ENCODE measurements at places on chromosomes 5 and 9.

DNA sequence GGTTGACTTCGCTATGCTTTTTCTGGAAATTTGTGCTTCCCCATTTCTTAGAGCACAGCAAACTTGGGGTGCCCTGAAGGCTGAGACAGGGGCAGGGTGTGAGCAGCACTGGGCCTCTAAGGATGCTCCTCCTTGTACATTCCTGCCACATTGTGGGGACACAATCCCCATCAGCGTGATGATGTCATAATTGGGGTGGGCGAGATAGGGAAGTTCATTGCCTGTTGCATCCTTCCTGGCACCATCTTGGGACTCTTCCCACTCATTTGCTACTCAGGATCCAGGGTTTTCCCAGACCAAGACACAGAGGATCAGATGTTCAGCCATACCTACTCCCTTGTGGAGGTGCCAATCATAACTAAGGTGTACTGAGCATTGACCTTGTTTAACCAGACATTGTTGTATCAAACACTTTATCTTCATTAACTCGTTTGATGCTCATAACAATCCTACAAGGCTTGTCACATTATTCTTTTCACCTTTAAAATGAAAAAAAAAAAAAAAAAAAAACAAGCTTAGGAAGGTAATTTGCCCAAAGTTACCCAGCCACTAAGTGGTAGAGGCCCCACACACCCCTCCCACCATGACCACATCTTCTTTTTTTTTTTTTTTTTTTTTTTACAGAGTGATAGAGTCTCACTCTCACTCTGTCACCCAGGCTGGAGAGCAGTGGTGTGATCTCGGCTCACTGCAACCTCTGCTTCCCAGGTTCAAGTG lies 87.6 kb downstream of the UGCG start:
- no peak for DNase-seq

- DNase-seq = no peak
Measured at GRCh38 chr9:14027116-14027800, 286.7 kb downstream of the NFIB start.

- DNase-seq = no peak
Measured at GRCh38 chr9:128208946-128209669, 5.9 kb downstream of the DNM1 start.

GRCh38 chr5:123265551-123265950 lies 157.7 kb downstream of the CEP120 start:
- no peak for DNase-seq

GRCh38 chr5:82605441-82605973 lies 327.4 kb upstream of the RPS23 start:
- no peak for DNase-seq

- DNase-seq = no peak
Measured at GRCh38 chr9:78713614-78714405, 416.9 kb downstream of the PSAT1 start.

DNA sequence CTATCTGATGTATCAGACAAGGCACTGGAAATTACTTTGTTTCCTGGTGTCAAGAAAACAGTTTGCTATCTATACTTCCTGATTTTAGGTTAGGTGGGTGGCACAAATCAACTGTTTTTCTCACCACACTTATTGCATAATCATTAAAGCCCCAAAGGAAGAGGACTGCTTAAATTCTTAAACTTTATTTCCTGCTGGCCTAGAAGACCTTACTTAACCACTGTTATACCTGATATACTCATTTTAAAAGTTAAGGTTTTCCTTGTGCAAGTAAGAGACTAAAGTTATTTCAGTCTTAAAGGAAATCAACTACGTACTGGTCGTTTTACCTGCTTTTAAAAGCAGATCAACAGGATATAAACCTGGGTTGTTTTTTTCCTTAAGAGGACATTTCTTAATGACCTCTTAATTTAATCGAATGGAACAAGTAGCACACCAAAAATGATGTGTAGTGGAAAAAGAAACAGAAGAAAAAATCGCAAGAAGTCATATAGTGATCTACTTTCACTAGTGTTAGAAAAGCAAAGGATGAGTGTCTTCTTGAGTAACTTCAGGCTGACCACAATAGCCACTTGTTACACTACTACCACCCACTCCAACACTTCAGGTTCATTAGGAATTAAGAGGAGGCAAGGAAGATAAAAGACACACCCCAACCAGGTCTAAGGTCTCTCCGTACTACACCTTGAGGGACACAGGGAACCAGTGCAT lies 974 bp downstream of the CLINT1 start:
- no peak for DNase-seq

GRCh38 chr5:131810510-131811249 lies 13.9 kb upstream of the FNIP1 start:
- no peak for DNase-seq

- no peak for DNase-seq
Measured at GRCh38 chr5:172544371-172545095, 90.2 kb upstream of the SH3PXD2B start.

- DNase-seq = no peak
Measured at GRCh38 chr5:63919763-63920478, 42.3 kb downstream of the HTR1A start.

GRCh38 chr9:85914108-85914507 lies 26.8 kb upstream of the NAA35 start:
- DNase-seq = no peak

DNA sequence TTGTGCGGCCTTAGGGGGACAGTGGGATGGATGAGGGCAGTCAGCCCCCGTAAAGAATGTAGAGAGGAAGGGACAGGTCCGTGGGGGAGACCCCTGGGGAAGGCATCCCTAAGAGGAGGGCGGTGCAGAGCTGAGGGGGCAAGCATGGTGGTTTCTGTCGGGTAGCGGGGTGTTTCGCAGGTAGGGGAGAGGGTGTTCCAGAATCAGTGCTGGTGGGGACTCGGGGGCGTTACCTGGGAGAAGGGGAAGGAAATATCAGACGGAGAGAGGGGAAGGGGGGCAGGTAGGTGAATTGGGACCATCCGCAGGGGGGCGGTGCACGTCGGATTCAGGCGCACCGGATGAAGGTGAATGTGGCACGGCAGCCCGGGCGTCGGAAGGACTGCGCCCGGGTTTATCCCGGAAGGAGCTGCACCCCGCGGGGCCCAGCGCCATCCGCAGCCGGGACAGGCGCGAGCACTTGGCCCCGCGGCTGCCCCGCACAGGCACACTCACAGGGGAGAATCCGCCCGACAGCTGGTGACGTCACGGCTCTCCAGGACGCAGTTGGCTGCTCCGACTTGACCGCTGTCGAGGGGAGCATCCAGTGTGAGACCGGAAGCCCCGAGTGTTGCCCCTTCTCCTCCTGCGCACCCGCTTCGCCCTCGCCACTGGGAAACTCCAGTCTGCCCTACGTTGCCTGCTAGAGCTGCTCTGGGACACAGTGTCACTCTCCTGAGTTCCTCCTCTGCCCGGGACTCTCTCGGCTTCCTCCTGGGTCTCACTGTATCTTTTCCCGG lies 1.3 kb downstream of the CD72 start:
- DNase-seq = no peak

DNA sequence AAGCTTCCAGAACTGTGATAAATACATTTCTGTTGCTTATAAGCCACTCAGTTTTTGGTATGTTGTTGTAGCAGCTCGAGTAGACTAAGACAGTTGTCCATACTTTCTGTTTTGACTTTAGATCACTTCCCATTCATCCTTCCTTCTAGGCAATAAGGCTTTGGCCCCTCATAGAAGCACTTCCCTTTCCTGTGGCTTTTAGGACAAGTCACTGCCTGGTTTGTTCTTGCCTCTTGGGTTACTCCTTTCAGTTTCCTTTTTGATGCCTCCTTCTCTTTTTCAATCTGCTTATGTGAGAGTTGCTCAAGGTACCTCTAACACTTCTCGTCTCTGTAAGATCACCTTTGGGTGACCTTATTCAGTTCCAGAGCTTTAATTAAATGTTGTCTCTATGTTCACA lies 72.4 kb upstream of the NTRK2 start:
- DNase-seq = no peak

- no peak for DNase-seq
Measured at GRCh38 chr5:103502662-103503061, 59.9 kb downstream of the NUDT12 start.

GRCh38 chr5:52856564-52856963 lies 68.8 kb downstream of the ITGA1 start:
- no peak for DNase-seq

GRCh38 chr9:89798547-89799120 lies 193.8 kb downstream of the GADD45G start:
- DNase-seq = no peak

DNA sequence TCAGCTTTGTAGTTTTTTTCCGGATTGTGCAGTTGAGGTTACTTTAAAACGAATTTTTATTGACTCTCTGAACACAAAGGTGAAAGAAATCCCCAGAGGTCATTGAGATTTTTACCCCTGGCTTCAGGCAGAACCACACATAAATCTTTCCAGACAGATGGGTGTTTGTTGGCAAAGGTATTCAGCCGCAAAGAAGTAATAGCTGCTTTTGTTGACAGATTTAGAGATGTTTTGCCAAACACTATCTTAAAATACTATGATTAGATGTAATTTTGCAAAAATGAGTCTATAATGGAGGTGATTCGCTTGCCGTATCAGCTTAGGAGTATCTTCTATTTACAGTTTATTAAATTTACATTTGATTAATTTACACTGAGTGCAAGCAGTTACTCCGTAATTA lies 418.3 kb upstream of the CLINT1 start:
- no peak for DNase-seq

DNA sequence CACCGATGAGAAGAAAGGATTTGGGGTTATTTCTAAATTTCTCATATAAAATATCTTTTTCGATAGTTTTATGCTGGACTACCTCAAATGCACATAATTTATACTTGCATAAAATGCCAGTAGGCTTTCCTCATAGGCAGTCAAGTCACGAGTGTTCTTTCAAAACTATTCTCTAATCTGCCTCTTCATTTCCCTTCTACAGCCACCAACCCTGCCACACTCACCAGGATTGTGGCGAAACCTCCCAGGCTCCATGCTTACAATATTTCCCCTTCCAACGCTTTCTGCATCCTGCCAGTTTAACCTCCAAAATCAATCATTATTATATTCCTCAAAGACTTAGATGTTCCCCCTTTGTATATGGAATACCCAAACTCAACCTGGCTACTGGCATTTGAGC lies 65.4 kb downstream of the FRMD3 start:
- DNase-seq = no peak

GRCh38 chr9:84671586-84672521 lies 2.3 kb downstream of the NTRK2 start:
- DNase-seq = peak; percentile 25

GRCh38 chr9:117644133-117644931 lies 59.9 kb upstream of the TLR4 start:
- peak; percentile 24 for DNase-seq

DNA sequence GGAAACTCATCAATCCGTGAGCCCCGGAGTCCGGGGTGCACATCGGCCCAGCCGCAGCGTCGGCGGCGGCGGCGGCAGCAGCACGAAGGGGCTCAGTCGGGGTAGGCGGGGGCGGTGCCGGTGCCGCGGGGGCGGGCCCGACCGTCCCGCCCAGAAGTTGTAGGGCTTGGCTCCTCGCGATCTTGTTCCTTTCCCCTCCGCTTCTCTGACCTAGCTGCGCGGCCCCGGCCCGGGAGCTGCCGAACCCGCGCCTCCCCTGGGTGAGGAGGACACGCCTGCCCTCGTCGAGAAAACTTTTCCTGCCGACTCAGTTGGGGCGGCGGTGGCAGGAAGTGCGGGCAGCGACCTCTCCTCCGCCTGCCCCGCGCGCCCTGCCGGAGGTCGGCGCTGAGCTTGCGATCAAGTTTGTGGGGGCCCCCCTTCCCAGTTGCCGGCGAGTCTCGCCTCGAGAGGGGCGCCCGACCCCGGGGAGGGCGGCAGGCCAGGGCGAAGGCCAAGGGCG lies at the start of gene MAN2A1:
MAN2A1 (plus strand) TSS at position 188 of the 502 bp plus-strand sequence. CDS start 491 bp downstream, outside the sequence.
- DNase-seq = peak; percentile 77

DNA sequence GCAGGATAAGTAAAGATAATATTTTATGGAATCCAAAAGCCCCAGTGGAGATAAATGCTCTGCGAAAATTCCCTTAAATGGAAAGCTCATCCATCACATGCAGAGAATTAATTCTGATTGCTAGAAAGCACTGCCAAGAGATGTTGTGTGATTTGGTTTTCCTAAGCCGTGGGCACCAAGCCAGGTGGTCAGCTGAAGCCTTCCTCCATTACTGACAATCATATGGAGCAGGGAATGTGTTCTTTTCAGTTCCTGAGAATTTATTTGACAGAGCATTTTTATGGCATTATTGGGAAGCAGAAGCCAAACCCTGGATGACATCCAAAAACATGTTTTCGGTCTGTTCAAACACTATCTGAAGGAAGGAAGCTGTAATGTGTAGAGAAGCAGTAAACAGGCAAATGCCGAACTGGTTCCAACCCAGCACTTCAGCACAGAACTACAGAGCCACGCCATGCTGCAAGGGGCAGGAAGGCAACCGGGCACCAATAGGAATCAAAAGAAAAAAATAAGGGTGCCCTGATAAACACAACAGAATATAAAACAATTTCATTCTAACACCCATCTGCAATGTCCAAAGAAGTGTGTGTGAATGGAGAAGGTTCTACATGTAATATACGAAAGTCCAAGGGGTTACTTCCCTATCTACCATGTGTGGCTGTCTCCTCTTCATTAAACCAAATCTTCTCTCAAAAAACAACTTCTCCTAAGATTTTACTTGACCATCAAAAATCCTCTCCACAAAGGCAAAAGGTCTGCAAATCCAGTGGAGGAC lies 12.3 kb downstream of the ARSB start:
- no peak for DNase-seq

GRCh38 chr9:30757723-30758122 lies 1626.7 kb upstream of the ACO1 start:
- DNase-seq = no peak

- DNase-seq = no peak
Measured at GRCh38 chr9:131733541-131734061, 6.3 kb downstream of the RAPGEF1 start.

DNA sequence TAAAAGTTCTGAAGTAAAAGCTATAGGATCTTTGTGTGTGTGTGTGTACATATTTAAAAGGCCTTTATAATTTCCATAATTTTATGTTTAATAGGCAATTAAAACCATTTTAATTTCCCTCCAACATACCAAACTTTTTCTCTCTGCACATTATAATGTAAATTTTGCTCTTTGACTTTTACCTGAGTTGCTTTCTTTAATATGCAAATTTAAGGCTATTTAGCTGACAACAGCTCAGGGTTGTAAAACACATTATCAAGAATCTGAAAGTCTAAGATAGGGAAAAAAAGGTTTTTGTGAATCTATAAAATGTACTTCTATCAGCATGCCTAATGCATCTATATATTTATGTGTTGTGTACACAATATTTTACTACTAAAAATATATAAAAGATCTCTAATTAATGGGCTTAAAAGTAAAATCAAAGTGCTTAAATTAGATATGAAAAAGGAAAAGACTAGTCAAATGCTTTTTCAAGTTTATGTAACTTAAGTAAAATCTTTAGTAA lies 239.6 kb upstream of the RAI14 start:
- no peak for DNase-seq

DNA sequence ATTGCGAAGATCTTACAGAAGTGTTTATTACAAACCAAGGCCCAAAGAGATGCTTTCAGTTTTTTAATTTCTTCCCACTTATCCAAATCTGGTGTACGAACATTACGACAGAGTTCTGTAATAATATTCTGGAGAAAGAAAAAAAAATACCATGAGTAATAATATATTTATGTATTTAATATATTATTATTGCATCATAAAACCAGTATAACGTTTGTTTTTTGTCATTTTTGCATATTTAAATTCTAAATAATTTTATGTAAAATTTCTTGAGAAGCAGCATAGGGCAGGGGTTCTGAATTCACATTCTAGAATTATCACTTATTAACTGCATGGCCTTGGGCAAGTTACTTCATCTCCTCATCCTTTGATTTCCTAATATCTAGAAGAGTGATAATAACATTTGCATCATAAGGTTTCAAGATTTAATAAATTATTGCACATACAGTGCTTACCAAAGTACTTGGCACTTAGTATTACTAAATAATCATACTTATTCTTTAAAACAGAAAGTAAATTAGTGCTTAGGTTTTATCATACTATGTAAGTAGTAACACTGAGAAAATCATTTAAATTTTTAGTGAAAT lies 107.7 kb downstream of the OSMR start:
- no peak for DNase-seq
